ENCODE measurements at places on chromosomes 12 and 14.

GRCh38 chr14:36485773-36486172 is 34.3 kb downstream of the NKX2-1 start:
- no peak for DNase-seq

- peak; percentile 85 for DNase-seq
Measured at GRCh38 chr12:116959845-116960514, 49.2 kb downstream of the FBXW8 start.

GRCh38 chr12:118500299-118500698 is 123.9 kb downstream of the SUDS3 start:
- DNase-seq, result no peak

- no peak for DNase-seq
Measured at GRCh38 chr12:130117701-130118100, 44.6 kb upstream of the FZD10 start.

GRCh38 chr12:19856389-19856788 is 417.1 kb downstream of the AEBP2 start:
- no peak for DNase-seq

GRCh38 chr12:8546591-8546990 is 5.9 kb upstream of the CLEC4E start:
- no peak for DNase-seq

GRCh38 chr14:64841772-64842750 is 37.6 kb downstream of the SPTB start:
- DNase-seq, result no peak

- DNase-seq, result no peak
Measured at GRCh38 chr12:38838056-38838850, 67.1 kb downstream of the CPNE8 start.

- no peak for DNase-seq
Measured at GRCh38 chr12:118059341-118060191, 1.4 kb downstream of the WSB2 start.
